LNCaP clone FGC (cell line): ENCODE measurements at places on chromosomes 5 and 9.
A peak's percentile ranks its signal among the peaks of the same experiment; 100 is the strongest.

GRCh38 chr9:98862936-98863335 lies 55.5 kb downstream of the GALNT12 start:
- no peak for DNase-seq

- no peak for DNase-seq
These were observed at the start of gene PCDH12 for GRCh38 chr5:141958113-141958512. Gene PCDH12 (minus strand): TSS chr5:141958202. CDS start chr5:141957851, 351 bp downstream.

GRCh38 chr5:94082405-94082804 lies 341.0 kb upstream of the POU5F2 start:
- no peak for DNase-seq

- peak; percentile 22 for DNase-seq
These were observed 113.3 kb upstream of the SPATA31D4 start for GRCh38 chr9:81814794-81815464.

DNA sequence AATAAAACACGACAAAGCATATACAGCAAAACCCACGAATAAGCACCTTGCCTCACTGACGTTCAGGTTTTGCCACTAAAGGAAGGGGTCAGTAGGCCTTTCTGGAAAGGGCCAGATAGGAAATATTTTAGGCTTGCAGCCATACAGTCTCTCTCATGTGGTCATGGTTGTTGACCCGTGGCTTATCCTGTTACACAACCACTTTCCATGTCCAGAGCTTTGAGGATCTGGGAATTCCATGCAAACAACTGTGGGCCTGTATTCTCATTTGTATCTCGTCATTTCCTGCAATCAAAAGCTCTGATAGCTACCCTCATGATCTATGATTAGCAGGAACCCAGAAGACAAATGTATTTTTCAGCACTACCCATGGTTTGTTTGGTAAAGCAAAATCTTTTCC lies 108.3 kb downstream of the DRD1 start:
- no peak for DNase-seq

DNA sequence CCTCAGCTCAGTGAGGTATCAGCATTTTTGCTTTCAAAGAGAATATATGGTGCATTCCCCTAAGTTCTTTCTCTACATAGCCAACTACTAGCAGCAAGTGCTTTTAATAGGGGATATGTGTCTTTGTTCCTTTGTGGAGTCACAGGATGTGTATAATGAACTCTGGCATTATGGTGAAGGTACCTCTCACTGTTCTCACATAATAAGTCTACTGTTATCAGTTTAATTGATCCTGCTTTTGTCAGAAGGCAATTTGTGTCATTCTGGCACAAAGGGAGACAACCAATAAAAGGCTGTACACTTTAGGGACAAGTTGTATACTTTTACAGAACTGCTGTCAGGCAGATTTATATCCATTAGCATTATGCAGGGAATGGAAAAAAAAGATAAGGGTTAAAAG lies 531.4 kb upstream of the RIOK2 start:
- no peak for DNase-seq

- DNase-seq, result no peak
These were observed 77.8 kb downstream of the SLC38A9 start for GRCh38 chr5:55634209-55634805.

GRCh38 chr5:73229271-73229670 lies 56.3 kb downstream of the TMEM174 start:
- DNase-seq, result peak; percentile 47

DNA sequence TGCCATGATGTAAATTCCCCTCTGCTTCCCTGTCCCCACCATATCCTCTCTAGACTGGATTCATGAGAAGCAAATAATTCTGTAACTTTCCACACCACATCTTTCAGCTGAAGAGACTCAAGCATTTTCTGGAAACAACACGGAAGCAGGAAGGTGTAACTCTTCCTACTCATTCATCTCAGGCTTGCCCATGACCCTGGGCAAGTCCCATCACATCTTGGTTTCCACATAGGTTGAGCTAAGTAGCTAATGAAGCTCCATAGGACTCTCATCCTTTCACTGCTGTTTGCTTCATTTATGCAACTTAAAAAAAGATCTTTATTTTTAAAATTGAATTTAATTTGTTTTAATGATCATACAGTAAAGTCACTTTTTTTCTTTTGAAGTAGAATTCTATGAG lies 32.7 kb upstream of the STARD4 start:
- DNase-seq, result no peak

DNA sequence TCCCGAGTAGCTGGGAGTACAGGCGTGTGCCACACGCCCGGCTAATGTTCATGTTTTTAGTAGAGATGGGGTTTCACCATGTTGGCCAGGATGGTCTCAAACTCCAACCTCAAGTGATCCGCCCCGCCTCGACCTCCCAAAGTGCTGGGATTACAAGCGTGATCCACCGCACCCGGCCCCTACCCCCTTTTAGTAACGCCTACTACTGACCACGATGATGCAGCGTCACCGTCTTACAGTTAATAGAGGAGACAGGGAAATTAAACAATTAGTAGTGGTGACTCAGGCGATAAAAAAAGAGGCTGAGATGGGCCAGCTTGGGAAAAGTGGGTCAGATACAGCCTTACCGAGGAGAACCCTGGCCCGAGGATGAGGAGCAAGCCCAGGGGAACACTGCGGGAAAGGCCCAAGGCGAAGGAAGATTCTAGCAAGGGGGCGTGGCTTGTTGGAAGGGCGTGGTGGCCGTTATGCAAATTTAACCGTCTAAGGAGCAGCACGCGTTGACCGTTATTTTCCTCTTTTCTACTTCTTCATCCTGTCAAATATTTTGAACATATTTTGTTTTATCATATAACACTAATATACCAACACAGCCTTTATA lies 1.6 kb upstream of the SETX start:
- no peak for DNase-seq

- DNase-seq, result peak; percentile 27
These were observed 197.8 kb downstream of the HSPA4 start for GRCh38 chr5:133249593-133249992.

GRCh38 chr5:172858990-172859811 lies 25.1 kb downstream of the ERGIC1 start:
- no peak for DNase-seq

GRCh38 chr9:109120204-109120789 lies 550 bp upstream of the TMEM245 start:
- no peak for DNase-seq

GRCh38 chr9:135252980-135253304 lies 165.5 kb downstream of the OLFM1 start:
- DNase-seq, result no peak

GRCh38 chr5:132680780-132681475 lies 7.1 kb downstream of the IL4 start:
- DNase-seq, result no peak

- no peak for DNase-seq
These were observed 43.4 kb upstream of the S1PR3 start for GRCh38 chr9:88947581-88948573.

- DNase-seq, result no peak
These were observed 381.1 kb upstream of the ADAMTS16 start for GRCh38 chr5:4758996-4759395.

DNA sequence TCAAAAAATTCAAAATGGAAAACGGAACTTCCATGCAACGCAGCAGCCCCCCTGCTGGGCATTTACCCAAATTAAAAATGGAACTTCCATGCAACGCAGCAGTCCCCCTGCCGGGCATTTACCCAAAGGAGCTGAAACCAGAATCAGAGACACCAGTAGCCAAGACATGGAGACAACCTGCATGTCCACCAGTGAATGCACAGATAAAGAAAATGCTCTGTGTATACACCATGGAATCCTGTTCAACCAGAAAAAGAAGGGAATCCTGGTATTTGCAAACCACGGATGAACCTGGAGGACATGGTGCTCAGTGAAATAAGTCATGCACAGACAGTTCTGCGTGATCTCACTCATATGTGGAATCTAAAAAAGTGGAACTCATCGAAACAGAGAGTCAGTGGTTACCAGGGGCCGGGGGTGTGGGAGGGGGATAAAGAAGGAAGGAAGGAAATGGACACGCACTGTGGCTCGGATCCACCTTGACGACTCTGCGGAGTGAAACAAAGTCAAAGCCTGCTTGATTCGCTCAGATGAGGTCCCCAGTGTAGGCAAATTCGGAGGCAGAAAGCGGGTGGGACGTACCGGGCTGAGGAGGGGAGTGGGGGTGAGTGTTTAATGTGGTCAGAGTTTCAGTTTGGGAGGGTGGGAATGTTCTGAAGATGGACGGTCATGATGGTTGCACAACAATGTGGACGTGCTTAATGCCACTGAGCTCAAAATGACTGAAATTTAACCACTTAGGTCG lies 40.2 kb upstream of the EXOC3 start:
- DNase-seq, result no peak

GRCh38 chr9:32533336-32533735 lies 7.3 kb upstream of the RIGI start:
- no peak for DNase-seq

DNA sequence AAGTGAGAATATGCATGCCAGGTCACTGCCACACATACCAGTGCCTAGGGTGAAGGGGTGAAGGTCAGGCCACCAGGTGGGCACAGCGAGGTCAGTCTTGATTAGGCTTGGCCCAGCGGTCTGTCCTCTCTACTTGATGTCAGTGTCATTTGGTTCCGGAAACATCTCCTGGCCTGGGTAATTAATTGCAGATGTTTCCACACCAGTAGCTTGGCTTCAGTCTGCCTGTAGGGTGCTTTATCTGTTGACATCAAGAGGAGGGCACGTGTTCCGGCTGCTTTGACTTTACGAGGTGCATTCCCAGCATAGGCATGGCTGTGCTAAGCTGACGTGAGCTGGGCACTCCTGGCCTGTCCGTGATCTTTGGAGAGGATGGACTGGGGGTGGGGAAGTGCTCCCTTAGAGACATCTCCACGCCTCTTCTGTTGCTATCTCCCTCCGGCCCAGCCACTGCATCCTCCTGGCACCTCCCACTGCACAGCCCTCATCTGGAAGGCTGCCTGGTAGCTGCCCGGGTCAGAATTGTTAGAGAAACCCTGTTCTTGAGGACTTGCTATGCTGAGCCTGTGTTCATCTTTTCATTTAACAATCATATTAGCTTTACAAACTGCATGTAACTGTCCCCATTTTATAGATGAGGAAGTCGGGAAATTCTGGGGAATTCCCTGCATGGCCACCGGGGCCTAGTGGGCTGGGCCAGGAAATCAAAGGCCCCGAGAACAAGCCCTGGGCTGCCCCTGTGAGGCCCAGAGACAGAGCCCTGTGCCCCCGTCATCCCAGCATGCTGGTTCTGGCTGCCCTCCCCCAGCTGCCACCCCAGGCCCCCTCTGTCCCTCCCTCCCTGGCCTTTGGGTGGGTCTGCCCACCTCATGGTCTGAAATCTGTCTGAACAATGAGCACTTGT lies 29.1 kb downstream of the JADE2 start:
- DNase-seq, result peak; percentile 100

- DNase-seq, result no peak
These were observed 128.1 kb upstream of the NR5A1 start for GRCh38 chr9:124635285-124635684.

- DNase-seq, result no peak
These were observed 40.1 kb downstream of the GGTA1 start for GRCh38 chr9:121459513-121459912.

DNA sequence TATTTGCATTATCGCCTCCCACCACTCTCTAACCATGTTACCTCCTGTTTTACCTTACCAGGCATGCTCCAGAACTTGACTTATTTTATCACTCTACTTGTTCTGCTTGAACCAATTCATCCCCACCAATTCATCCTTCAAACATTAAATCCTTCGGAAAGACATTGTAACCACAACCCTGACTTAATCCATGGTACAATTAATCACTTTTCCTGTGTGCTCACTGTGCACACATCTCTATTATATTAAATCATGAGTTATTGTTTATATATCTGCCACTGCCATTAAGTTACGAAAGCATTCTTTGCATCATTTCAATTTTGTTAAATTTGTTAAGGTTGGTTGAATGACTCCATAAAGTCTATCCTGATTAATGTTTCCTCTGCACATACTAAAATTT lies 7.4 kb upstream of the C5orf46 start:
- no peak for DNase-seq

DNA sequence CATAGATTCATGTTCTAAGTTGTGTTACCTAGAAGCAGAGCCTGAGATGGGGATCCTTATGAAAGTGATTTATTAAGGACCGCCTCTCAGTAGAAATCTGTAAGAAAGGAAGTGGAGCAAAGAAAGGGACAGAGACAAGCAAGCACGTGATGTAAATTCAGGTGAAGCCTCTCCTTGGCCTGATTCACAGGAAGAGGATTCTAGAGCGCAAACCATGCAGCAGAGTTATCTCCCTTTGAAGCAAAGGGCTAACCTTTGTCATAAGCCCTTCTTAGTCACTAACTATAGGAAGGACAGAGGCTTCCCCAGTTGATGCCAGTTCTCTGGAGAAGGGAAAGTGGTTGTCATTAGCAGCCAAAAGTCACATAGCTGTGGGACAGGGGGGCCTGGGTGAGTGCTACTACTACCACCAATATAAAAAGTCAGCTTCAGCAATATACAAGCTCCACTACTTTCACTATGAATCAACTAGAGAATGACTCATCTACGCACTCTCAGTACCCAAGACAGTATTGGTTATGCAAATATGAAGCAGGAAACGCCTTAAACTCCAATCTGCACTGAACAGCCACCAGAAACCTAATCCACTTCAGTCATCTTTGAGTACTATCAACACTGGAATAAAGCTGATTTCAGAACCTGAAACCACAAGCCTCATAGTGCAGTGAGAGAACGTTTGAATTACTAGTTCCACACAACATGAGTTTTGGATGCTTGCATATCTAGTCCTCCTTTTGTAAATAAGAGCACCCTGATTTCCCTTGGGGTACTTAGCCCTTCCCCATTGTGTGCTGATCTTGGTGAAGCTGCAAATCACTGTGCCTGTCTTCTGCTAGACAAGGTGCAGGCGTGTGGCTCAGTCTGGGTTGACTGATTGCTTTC lies 162.7 kb downstream of the ZNF608 start:
- no peak for DNase-seq

DNA sequence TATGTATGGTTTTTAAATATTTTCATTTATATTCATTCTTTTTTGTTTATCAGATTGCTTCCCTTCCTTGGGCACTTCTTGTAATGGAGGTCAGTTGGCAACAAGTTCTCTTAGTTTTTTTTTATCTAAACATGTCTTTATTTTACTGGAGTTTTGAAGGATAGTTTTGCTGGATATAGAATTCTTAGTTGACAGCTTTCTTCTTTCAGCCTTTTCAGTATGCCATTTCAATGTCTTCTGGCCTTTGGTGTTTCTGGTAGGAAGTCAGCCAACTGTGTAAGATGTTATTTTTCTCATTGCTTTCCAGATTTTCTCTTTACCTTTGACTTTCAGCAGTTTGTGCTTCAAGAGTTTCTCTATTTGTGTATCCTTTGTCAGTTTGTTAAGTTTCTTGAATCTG lies 14.2 kb downstream of the SLC12A2 start:
- no peak for DNase-seq

GRCh38 chr9:79709743-79710674 lies 138.2 kb downstream of the TLE4 start:
- no peak for DNase-seq

GRCh38 chr9:77731930-77732329 lies 83.8 kb upstream of the GNA14 start:
- no peak for DNase-seq

DNA sequence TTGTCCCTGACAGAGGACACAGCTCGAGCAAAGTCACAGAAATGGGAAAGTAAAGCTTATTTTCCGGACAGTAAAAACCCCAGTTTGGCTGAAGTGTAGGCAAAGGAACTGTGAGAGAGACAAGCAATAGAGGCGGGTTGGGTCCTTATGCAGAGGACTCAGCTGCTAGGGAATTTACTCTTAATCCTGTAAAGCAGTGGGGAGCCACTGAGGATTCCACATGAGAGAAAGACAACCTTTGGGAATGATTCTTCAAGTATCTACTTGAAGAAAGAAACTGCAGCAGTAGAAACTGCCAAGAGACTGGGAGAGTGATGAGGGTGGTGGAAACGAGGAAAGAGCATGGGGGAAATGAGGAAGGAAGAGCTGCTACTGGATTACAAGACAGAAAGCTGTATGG lies 20.2 kb downstream of the ASTN2 start:
- DNase-seq, result no peak
